ENCODE measurements at places on chromosomes 6 and 20.

DNA sequence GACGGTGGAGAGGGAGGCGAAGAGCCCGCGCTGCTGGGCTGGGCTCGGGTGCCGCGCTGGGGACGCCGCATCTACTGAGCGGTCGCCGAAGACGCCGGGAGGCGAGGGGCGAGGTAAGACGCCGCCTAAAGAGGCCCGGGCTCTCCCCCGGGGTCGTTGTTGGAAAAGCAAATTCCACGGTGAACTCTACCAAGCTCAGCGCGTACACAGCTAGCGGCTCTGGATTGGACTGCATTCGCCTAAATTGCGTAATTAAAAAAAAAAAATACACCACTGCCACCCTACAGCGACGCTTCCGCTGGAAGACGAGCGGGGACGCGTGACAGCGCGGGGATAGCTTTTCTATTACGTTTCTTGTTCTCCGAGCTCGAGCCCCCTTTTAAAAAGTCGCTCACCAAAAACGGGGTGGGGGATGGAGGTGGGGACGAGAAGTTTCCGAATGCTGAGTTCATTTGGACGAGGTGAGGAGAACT is 92.0 kb upstream of the PRDM1 start:
- peak; percentile 26 for DNase-seq

GRCh38 chr6:44116641-44117382 is 10.4 kb downstream of the MRPL14 start:
- no peak for DNase-seq

GRCh38 chr6:169881976-169882375 is 130.6 kb downstream of the ERMARD start:
- DNase-seq = no peak

GRCh38 chr20:41524980-41525613 is 93.1 kb downstream of the CHD6 start:
- DNase-seq = no peak
